ENCODE measurements at places on chromosomes 5 and 9.

DNA sequence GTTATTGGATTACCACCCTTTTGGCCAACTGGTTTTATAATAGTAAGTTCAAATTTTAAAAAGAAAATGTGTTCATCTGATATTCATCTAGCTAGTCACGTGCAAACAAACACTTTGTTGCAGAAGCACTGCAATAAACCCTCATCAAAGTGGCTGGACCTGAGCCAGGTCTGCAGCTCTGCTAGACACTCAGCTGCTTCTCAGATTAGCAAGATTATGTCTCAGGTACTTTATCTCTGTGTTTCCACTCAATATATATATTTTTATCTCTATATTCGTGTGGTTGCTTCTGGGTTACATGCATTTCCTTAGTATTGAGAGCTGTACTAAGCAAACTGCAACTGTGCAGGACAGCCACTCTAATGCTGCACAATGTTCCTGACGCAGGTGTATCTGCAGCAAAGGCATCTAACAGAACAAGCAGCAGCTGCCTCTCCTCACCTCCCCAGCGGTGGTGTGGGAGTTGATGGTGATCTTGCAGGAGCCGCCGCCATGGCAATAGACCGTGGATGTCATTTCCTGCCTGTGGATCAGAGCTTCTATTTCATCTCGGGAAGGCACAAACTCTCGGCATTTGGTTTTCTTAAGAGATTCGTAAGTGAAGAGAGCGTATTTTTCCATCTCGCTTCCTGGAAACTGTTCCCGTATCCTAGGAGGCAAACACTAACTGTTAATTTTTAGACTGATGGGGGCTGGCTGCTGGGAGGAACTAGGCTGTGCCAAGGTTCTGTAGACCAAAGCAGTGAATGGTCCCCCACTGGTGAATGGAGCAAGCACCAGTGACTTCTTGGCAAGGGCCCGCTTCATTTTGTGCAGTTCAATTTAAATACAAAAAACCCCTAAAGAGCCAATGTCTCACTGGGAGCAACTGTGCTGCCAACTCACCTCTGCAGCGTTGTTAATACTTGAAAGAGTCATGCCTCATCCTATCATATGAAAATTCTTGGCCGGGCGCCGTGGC, 56.7 kb upstream of the RETREG1 start:
- no peak for DNase-seq

- DNase-seq, result no peak
Measured at GRCh38 chr5:33848554-33848953, 43.2 kb downstream of the ADAMTS12 start.

DNA sequence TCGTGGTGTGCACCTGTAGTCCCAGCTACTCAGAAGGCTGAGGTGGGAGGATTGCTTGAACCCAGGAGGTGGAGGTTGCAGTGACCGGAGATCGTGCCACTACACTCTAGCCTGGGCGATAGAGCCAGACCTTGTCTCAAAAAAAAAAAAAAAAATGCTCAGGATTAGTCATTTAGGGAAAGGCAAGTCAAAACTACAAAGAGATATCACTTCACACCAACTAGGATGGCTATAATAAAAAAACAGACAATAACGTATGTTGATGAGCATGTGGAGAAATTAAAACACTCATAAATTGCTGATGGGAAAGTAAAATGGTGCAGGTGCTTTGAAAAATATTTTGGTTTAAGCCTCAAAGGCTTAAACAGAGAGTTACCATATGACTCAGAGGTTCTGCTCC, 6.3 kb upstream of the ANKRD34B start:
- DNase-seq, result no peak

GRCh38 chr5:117054911-117055310, 480.3 kb upstream of the SEMA6A start:
- DNase-seq, result peak; percentile 38

DNA sequence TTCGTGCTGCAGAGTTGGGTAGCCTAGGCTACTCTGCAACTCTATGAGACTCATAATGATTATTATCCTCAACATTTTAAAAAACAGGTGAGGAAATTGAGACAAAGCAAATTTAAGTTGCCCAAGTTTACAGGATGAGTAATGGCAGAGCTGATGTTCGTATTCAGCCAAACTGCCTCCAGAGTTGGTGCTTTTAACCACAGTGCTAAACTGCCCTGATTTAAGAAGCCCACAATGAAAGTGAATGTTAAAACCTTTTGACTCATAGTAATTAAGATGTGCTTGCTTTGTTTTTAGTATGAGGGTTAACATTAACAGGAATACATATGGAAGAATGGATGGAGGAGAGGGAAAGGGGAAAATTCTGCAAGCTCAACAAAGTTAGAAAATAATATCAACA, 15.9 kb upstream of the GABRB2 start:
- no peak for DNase-seq
